ENCODE measurements at places on chromosomes 11 and 22.

DNA sequence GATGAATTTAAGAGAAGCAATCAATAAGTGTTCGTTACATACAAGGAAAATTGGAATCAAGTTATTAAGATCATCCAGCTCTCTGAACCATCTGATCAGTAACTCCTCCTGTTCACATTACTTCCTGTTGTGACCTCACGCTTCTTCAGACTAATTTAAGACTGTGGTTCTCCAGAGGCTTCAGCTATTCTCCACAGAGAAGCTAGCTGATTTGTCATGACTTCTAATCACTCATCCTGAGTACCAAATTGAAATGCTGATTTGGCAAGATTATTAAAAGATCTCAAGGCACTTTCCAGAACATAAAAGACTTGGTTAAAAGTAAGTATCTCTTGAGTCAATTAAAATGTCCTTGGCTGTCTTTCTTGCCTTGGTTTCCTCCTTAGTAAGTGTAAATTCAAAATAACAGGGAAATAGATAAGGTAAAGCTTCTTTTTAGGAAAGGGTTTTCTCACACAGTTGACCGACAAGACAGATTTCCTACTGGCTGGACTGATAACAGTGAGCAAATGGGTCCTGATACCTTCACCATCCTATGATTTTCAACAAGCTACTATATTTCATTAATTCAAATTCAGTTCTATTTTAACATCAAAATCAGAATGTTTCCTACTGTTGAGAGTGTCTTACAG is 38.5 kb downstream of the GAB2 start:
- DNase-seq = no peak

DNA sequence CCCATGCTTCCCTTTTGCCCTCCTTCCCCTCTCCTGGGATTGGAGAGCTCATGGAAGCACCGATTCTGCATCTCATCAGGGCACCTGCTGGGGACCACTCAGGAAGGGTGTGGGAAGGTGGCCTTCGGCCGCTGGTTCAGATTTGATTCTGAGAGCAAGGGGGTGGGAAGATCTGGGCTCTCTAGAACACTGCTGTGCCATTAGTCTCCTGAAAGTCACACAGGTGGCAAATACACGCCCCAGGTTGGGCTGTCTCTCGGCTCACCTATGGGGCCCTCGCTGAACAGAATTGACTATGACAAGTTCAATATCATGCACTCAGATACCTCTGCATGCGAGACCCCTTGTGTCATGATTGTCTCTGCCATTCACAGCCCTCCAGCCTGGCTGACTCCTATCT is 12.8 kb upstream of the APOBEC3A start:
- no peak for DNase-seq

GRCh38 chr22:30455075-30455840 is 16.6 kb downstream of the SEC14L3 start:
- no peak for DNase-seq

DNA sequence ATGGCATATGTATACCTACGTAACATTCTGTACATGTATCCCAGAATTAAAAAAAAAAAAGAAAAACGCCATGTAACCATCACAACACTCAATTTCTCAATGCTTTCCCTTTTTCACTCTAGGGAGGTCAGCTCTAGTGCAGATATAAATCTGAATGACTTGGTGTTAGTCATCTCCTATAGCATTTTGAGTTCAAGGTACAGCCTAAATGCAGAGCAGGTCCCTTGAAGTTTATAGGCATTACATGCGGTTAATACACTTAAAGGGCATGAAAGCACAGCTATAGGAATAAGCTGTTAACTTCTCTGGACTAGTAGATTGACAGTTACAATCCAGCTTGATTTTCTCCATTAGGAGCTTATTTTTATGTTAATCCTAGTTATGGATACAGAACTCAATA is 16.2 kb upstream of the OR52I2 start:
- no peak for DNase-seq

- no peak for DNase-seq
These were observed 3.2 kb downstream of the PPP6R3 start for GRCh38 chr11:68463714-68464113.

GRCh38 chr22:38314933-38315822 is 2.1 kb downstream of the CSNK1E start:
- DNase-seq = no peak

GRCh38 chr11:12170984-12171383 is 60.6 kb downstream of the MICAL2 start:
- DNase-seq = no peak

GRCh38 chr22:27518531-27519340 is 282.8 kb downstream of the MN1 start:
- no peak for DNase-seq

- no peak for DNase-seq
These were observed 22.5 kb downstream of the CLPB start for GRCh38 chr11:72411623-72412419.

- no peak for DNase-seq
These were observed 539.2 kb downstream of the NTM start for GRCh38 chr11:131909426-131910177.

DNA sequence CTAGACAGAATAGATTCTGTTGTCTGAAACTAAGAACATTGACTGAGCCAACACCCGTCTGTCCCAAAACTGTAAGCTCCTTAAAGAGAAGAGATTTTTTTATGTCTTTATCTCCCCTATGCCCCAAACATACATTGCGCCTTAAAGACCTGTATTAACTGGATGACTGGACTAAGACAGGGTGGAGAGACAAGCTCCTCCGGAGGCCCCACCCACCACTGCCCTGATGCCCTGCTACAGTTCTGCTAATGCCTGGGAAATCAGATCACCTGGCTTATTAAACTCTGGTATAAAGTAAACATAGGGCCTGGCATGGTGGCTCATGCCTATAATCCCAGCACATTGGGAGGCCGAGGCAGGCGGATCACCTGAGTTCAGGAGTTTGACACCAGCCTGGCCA is 203.7 kb downstream of the TENM4 start:
- DNase-seq = no peak

DNA sequence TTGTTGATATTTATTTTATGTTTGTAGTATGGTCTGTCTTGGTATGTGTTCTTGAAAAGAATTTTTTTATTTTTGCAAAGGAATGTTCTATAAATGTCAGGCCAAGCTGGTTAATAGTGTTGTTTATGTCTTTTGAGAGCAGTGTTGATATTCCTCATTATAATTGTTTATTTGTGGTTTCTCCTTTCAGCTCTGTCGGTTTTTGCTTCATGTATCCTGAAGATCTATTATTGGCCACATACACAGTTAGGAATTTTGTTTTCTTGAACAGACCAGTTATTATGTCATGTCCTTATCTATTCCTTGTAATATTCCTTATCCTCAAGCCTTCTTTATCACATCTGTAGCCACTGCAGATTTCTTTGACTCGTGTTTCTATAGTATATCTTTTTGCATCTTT is 56.5 kb downstream of the PDHX start:
- no peak for DNase-seq

GRCh38 chr11:128171506-128171905 is 415.9 kb downstream of the ETS1 start:
- DNase-seq = no peak

DNA sequence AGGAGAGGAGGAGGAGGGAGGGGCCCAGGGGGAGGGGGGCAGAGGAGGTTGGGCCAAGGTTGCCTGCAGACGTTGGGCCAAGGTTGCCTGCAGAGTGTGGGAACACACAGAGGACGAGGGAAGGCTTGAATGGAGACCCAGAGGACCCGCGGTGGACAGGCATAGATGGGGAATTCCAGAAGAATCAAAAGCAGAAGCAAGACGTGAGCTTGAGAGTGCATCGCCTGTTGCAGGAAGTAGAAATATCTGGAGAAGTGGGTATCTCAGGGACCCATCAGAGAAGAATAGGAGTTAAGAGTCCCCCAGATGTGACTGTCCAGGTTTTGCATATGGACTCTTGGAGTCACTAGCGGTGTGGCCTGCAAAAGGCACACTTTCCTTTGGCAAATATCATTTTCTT is 670.2 kb downstream of the TBC1D22A start:
- no peak for DNase-seq

GRCh38 chr11:111841370-111842053 is 29.9 kb downstream of the ALG9 start:
- peak; percentile 91 for DNase-seq

GRCh38 chr11:107268977-107269376 is 188.6 kb downstream of the CWF19L2 start:
- DNase-seq = no peak

GRCh38 chr11:115455613-115456012 is 48.6 kb downstream of the CADM1 start:
- DNase-seq = no peak

GRCh38 chr11:77064648-77065217 is 2.0 kb upstream of the CAPN5 start:
- no peak for DNase-seq

DNA sequence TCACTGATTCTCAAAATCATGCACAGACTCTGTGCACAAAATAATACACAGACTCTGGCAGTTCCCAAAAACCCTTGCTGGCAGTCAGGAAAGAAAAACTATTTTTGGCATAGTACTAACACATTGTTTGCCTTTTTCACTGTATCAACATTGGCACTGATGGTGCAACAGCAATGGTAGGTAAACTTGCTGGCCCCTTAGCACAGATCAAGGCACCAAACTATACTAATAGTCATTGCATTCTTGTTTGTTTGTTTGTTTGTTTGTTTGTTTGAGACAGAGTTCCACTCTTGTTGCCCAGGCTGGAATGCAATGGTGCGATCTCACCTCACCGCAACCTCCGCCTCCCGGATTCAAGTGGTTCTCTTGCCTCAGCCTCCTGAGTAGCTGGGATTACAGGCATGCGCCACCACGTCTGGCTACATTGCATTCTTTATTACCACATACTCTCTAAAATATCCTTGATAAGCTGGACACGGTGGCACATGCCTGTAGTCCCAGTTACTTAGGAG is 81.0 kb upstream of the SLC6A5 start:
- no peak for DNase-seq

DNA sequence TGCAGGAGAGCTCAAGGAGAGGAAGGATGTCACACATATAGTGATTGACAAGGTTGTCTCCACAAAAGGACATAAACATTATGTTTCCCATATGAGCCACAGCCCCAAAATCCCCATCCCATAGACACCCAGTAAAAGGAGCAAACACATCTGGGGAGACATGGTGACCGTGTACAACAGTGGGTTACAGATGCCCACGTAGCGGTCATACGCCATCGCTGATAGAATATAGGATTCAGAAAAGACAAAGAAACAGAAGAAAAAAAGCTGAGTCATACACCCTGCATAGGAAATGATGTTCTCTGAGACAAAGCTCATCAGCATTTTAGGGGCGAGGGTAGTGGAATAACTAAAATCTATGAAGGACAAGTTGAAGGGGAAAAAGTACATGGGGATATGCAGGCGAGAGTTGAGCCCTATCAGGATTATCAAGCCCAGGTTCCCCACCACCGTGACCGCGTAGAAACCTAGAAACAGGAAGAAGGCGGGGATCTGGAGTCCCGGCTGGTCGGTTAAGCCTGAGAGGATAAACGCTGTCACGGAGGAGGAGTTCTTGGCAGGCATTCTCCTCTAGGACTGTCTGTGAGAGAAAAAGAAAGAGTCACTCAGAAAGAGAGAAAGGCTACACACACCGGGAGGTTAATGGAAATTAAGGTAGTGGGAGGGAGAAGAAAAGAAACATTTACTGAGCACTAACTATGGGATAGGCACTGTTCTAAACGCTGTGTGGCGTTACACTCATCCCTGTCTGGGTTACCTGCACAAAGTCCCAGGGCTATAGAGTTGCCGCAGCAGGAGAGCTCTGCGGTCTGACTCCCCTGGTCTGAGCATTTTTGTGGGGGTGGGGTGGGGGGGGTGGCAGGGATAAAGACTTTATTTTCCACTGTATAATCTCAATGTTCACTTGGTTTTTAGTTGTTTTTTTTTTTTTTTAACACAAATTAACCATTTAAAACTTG is 36.1 kb upstream of the OR8B8 start:
- no peak for DNase-seq

DNA sequence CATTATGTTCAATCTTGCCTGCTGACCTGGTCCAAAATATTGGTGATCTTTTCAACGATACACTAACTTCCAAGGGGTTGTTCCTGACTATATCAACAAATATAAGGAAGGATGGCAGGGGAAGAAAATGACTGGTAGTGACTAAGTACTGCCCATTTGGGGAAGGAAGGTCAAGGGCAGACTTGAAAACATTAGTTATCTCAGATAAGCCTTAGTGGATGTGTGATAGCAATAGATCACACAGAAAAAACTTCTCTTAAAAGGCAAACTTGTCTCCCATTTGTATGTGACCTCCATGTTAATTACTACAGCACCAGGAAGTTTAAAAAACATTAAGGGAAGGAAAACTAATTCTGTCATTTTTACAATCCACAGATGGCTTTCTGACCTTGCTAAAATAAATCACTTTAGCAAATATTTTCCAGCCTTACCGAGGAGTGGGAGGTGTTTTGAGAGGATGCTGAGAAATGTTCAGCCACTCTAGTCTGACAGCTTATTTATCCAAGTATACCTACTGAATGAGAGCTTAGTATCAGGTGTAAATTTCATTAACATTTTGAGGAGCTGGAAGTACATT is 88.2 kb upstream of the DDI1 start:
- no peak for DNase-seq

DNA sequence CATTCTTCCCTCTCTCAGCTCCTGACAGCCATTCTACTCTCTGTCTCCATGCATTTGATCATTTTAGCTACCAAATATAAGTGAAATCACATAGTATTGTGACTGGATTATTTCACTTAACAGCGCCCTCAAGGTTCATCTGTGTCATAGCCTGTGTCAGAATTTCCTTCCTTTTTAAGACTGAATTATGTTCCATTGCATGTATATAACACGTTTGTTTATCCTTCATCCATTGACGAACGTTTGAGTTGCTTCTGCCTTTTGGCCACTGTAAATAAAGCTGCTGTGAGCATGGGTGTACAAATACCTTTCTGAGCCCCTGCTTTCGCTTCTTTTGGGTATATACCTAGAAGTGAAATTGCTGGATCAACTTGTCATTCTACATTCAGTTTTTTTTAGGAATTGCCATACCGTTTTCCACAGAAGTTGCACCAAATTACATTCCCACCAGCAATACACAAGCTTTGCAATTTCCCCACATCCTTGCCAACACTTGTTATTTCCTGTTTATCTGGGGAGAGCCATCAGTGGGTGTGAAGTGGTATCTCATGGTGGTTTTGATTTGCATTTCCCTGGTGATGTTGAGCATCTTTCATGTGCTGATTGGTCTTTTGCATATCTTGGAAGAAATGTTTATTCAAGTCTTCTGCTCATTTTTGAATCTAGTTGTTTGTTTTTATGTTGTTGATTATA is 17.5 kb downstream of the GLB1L2 start:
- DNase-seq = no peak

- no peak for DNase-seq
These were observed 2.2 kb downstream of the TM7SF2 start for GRCh38 chr11:65113839-65114238.

- no peak for DNase-seq
These were observed 135.3 kb downstream of the PKNOX2 start for GRCh38 chr11:125299821-125300220.

GRCh38 chr11:76919887-76920746 is 59.4 kb downstream of the ACER3 start:
- peak; percentile 29 for DNase-seq

DNA sequence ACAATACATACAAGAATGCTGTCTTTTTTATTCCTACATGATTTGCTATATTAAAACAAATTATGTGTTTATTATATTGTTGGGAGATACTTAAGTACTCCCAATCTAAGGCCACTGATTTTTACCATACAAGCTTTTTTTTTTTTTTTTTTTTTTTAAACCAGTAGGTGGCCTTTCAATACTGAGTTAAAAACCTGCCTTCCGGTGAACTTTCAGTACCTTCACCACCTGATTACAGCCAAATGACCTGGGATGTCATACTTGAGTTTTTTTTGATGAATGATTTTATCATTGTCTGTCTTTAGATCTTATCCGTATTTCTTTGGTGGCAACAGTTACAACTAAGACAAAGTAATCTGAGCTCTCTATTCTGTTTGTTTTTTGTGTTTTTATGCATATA is 94.0 kb upstream of the FOLH1 start:
- no peak for DNase-seq

Measured in stimulated activated CD4-positive, alpha-beta T cell treated with anti-CD3 and anti-CD28 coated beads, Interleukin-12 subunit alpha, Interleukin-12 subunit beta, amount 100 ng/mL, for 24 hours (primary cell).